Gastrocnemius medialis (tissue), 4 donors: ENCODE measurements at places on chromosomes 12 and 14.

DNA sequence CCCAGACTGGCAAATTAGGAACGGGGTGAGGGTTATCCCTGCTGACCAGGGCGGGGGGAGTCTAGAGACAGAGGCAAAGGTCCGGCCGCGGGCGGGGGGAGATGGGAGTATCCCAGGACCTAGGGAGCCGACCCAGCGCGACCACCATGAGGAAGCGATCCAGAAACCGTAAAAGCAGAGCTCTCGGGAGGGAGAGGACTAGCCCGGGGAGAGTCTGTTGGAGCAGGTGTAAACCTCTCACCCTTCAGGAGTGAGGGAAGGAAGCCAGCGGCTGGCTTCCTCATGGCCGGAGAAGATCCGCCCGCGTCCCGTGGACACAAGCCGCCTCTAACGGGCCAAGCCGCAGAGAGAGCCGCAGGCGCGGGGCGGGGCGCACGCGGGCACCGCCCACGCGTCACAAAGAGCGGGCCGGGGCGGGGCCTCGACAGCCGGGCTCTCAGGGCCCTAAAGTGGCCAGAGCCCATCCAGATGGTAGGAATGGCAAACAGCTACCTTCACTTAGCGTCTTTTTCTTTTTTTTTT is at the start of gene ACRBP:
Gene ACRBP (minus strand): TSS at position 350 of the 522 bp plus-strand sequence. CDS start 66 bp downstream, at position 284.
- peaks cover 35% of the 10 kb centered on the region for H3K36me3 ChIP-seq
- H3K27ac ChIP-seq = peak within 1 kb of the TSS; percentile 58
- H3K4me1 ChIP-seq = no peaks in the 10 kb centered on the region
- no peaks in the 10 kb centered on the region for H3K27me3 ChIP-seq

DNA sequence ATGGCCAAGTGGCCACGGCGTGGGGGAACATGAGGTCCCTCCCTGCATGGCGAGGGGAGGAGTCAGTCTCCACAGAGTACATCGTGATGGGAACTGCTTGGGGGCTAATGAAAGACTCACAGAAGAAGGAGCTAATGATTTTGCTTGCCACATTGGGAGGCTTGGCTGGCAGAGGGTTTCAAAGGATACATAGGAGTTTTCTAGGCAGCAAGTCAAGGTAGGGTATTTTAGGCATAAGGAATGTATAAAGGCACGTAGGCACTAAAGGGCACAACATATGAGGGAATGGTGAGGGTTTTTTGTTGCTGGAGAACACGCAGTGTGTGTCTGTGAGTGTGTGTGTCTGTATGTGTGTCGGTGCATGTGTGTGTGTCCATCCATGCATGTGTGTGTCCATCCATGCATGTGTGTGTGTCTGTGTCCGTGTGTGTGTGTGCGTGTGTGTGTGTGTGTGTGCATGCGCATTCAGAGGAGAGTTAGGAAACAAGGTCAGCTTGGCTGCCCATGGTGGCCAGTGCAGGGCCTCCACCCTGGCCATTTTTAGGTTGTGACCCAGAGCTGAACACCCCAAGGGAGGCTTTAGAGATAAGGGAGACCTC is 84.5 kb downstream of the BEGAIN start:
- no peak overlapping the region for H3K4me3 ChIP-seq
- DNase-seq = no peak
- H3K4me1 ChIP-seq = no peaks in the 10 kb centered on the region
- H3K27ac ChIP-seq = no peak overlapping the region

DNA sequence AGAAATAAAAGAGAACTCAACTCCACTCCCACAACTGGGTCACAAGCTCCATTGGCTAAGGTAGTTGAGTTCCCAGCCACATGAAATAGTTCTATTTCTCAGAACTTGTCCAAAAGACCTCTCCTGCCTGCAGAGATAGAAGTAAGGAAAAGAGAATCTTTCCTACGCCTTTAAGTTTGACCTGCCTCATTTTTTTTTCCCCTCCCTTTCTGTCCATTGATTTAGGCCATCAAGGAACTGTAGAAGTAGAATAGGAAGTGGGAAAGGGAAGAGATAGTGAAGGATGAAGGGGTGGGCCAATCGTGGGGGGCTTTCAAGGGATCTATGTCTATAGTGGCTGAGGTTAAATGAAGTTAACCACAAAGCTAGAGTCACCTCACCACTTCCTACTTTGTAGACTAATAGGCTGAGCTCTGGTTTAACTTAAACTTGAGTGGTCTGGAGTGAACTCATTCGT is 13.9 kb upstream of the NUDT4 start:
- no peaks in the 10 kb centered on the region for H3K27me3 ChIP-seq
- H3K4me1 ChIP-seq = peaks cover 29% of the 10 kb centered on the region
- H3K27ac ChIP-seq = no peak overlapping the region
- H3K4me3 ChIP-seq = no peak overlapping the region
- H3K36me3 ChIP-seq = no peaks in the 10 kb centered on the region
- DNase-seq = no peak

DNA sequence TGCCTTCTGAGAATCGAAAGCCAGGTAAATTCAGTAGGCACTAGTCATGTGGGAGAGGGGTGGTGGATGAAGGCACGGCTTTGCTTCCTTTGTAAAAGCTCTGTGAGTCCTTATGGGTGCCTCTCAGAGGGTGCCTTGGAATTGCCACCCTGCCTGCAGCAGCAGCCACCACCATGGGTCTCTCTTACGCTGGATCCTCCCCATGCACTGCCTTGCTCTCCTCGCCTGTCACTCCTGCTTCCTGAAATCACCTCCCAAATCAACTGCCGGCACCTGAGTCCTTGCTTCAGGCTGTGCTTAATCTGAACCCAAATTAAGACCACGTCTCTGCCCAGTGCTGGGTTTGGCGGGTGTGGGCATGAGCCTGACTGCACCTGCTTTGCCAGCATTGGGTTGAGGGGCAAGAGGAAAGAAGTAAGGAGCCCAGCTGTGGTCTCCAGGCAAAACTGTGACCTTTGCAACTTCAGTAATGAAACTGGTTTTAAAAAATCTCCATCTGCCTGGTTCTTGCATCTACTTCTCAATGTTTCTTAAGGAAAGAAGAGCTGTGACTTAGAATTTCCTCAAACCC is 55.9 kb upstream of the CLMN start:
- H3K4me1 ChIP-seq = no peaks in the 10 kb centered on the region
- no peak overlapping the region for H3K27ac ChIP-seq
- no peaks in the 10 kb centered on the region for H3K36me3 ChIP-seq
- no peak for DNase-seq
